NCI-H187 (cell line): ENCODE measurements at places on chromosomes 2 and 18.

- no peak for DNase-seq
These were observed 14.7 kb downstream of the VSNL1 start for GRCh38 chr2:17555150-17555549.

GRCh38 chr2:147659051-147659450 is 185.8 kb upstream of the ACVR2A start:
- no peak for DNase-seq

GRCh38 chr2:218962859-218963492 is 3.5 kb downstream of the CDK5R2 start:
- DNase-seq = peak; percentile 64

- no peak for DNase-seq
These were observed 76.2 kb downstream of the DTNA start for GRCh38 chr18:34786162-34786741.

GRCh38 chr2:74707837-74708236 is 53.8 kb downstream of the SEMA4F start:
- no peak for DNase-seq

GRCh38 chr2:74959106-74959751 is 786 bp downstream of the POLE4 start:
- DNase-seq = no peak

DNA sequence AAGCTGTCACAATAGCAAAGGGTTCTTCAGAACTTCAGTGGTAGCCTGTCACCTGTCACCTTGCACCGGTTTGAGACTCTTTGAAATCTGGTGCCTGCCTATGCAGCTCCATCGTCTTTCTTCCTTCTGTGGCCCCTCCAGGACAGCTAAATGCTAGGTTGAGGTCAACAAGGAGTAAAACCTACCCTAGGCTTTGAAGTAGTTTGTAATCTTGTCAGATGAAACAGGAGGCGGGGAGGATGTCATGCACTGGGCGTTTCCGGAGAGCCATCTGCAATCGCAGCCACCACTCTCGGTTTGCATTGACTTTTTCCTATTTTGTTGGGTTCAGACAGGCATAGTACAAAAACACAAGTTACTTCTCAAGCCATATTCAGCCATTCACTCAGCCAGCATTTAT is 116.7 kb downstream of the LPIN1 start:
- no peak for DNase-seq

- DNase-seq = no peak
These were observed 24.0 kb upstream of the TMEM37 start for GRCh38 chr2:119407430-119408220.

- DNase-seq = no peak
These were observed 94.2 kb upstream of the SP3 start for GRCh38 chr2:174059178-174059883.

- DNase-seq = no peak
These were observed 221.0 kb upstream of the MMADHC start for GRCh38 chr2:149808556-149808955.

GRCh38 chr2:121999264-121999663 is 243.8 kb downstream of the TSN start:
- no peak for DNase-seq

DNA sequence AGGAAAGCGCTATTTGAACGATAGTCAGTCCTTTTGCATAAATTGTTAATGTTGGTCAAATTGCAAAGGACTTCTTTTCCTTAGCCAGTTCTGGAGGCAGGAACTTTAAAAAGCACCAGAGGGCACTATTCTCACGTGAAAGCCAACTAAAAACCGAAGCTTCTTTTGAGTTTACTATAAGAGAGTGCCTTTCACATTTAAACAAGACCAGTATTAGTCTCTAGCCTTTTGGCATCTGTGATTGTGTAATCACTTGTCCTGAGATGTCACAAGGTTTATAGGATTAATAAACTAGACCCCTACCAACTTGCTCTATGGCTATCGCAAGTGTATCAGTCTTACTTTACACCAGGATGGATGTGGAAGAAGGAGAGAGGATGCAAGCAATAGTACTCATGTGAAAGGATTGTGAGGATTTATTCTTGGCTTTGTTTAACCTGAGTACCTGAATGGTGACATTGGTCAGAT is 14.4 kb upstream of the STAT4 start:
- no peak for DNase-seq

GRCh38 chr18:12066910-12067511 is 26.6 kb upstream of the ANKRD62 start:
- DNase-seq = no peak

GRCh38 chr18:49788327-49788898 is 24.9 kb downstream of the ACAA2 start:
- DNase-seq = no peak

DNA sequence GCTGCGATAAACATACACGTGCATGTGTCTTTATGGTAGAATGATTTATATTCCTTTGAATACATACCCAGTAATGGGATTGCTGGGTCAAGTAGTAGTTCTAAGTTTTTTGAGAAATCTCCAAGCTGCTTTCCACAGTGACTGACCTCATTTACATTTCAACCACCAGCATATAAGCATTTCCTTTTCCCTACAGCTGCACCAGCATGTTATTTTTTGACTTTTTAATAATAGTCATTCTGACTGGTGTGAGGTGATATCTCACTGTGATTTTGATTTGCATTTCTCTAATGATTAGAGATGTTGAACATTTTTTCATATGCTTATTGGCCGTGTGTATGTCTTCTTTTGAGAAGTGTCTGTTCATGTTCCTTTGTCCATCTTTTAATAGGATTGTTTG is 22.8 kb downstream of the GALNT1 start:
- DNase-seq = no peak

DNA sequence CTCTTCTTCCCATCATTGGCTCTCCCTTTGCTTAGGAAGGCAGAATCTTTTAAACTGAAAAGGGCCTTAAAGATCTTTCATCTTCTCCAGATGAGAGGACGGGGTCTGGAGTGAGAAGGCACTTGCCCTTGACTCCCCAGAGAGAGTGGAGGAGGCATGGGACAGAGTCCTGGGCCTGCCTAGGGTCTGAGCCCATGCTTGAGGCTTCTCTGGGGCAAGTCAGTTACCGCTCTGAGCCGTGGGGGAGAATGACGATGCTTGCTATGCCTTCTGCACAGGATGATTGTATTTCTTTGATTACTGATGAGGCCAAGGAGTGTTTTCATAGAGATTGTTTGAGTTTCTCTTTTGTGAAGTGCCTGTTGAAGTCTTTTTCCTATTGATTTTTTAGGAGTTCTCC is 921 bp downstream of the PLB1 start:
- no peak for DNase-seq

- DNase-seq = no peak
These were observed 194.7 kb downstream of the UXS1 start for GRCh38 chr2:105999211-105999989.

GRCh38 chr2:146633159-146633558 is 1211.7 kb upstream of the ACVR2A start:
- DNase-seq = no peak

DNA sequence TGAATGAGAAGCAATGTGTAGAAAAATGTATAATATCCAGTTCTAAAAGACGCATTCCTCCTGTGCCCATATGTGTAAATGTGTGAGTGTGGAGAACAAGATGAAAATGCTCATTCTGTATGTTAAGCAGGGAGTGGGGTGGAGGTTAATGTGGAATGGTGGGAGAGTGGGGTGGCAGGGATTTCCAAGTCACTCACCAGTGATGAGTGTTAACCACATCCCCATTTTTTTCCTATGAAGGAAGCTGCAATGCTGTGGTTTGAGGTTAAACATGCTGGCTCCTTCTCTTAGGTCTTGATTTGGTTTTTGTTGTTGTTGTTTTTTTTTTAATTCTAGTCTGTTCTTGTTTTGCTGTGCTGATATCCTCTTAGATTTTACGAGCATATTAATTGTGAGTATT is 169.4 kb downstream of the NEDD4L start:
- no peak for DNase-seq

DNA sequence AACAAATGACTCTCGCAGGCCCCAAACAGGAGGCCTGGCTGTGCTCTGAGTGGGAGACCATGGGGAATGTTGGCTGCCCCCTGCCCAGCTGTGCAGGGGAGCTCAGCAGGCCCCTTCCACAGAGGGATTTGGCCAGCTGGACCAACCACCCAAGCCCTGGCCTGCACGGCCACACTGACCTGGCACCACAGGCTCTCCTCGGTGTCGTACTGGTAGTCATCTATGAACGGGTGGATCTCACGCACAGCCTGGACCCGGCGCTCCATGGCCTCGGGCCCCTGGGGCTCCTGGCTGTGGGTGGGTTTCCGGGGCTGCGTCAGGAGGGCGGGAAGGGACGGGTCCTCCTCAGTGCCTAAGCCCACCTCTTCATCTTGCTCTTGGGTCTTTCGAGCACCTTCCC is 74.5 kb downstream of the POLR1A start:
- no peak for DNase-seq

GRCh38 chr2:113070606-113070975 is 2.8 kb downstream of the IL1F10 start:
- DNase-seq = no peak

DNA sequence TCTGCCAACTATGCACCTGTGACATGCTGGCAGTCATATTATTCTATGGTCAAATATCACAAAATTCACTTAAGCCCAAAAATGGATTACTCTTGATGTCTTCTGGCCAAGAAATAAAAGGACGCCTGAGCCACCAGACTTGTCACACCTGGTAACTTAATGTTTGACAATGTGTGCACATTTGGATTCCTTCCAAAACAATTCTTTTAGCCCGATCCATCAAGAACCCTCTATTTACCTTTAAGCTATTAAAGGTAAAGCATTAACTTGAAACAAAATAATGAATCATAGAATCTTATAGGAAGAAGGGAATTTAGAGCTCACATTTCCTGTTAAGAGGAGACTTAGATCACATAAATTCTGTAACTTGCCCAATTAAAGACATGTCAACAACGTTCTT is 46.5 kb upstream of the NFU1 start:
- DNase-seq = no peak

DNA sequence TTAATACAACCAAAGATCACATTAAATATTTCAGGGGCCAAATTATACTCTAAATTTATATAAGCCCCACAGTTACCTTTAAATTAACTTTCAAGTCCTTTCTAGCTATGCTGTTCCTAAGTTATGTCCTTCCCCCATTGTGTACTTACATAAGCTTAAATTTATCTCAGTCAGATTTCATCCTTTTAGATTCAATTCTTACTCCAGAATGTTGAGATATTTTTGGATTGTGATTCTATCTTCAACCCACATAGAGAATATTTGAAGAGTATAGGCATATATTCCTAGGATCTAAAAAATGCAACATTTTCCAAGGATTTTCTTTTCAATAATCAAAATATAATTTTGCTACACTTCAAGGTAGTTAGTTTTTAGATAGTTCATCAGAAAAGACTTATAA is 242.8 kb downstream of the KCNE4 start:
- no peak for DNase-seq

DNA sequence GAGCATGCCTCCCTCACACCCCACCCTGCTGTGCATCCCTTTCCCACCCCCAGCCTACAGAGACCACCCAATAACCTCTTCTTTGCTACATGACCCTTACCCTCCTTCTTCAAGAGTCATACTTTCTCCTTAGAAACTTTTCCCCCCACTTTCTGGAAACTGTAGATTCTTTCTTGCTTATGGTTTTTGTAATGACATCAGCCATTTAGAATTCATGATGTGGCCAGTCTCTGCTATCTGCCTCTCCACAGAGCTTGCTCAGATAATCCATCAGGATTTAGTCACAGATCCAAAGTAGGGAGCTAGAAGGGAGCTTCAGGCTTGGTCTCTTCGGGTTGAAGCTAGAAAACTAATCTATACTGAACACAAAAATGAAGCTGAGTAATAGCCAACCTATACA is 36.5 kb downstream of the GALM start:
- no peak for DNase-seq

GRCh38 chr2:232886176-232886575 is 16.1 kb downstream of the SNORC start:
- DNase-seq = no peak

DNA sequence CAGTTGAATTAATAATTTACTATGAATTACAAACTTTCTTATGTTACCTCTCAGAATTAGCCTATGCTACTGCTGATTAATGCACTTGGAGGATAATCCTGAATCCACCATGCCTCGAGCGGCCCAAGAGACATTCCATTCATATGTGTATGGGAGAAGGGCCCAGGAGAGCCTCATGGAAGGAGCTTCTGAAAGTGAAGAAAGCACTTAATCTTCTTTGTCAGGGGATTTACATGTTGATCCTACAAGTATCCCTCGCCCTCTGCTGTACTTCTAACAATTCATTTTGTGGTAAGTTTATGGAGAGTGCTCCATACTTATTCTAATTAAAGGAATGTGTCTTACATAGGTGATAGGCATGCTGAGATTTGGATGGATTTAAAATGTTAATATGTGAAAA is 1189.1 kb upstream of the NXPH2 start:
- no peak for DNase-seq

GRCh38 chr2:44848026-44848425 is 93.5 kb upstream of the SIX3 start:
- no peak for DNase-seq

DNA sequence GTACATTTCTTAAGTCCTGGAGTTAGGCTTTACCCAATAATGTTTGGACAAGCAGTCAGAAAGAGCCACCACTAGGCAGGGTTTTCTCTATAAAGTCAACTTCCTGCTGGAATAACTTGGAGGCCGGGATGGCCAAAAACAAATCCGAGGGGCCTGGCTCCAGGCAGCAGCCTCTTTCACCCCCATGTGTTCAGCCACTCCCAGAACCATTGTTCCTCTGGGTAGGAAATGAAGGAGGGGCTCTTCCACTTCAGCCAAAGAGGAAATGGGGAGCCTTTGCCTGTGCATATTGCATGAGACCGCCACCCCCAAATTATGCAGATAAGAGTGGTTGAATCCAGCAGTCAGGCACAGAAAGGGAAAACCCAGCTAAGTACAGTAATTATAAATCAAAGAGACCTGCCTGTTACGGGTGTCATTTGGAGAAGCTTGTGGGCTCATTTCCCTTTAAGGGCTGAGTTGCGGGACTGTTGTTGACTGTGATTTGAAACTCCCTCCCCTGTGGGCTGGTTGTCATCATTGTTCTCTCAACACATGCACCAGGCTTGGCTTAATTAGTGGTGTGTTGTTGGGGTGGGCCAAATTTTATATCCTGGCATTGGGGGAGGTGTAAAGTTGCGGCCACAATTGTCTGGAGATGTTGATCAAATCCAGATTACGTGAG is 212.8 kb upstream of the SOX11 start:
- DNase-seq = no peak

GRCh38 chr18:44187090-44187489 is 493.6 kb upstream of the SETBP1 start:
- DNase-seq = no peak

DNA sequence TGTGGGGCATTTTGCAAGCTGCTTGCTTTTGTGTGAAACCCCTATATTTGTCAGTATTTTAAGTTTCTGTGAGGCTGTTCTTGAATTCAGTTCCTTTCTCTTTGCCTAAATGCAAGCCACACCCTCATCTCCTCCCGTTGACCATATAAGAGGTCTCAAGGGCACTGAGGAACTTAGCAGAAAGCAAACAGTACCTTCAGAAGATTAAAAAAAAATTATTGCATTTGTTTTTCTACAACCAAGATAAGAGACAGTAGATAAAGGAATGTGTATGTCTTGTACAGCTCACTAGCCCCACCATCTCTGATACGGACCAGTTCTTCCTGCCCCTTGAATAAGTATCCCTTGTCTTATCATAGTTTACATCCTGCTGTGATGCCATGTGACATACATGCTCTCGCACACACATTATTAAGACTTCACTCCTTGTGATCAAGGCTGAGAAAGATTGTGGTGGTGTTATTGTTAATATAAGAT is 64.2 kb downstream of the NPAS2 start:
- no peak for DNase-seq
